B cell (primary cell): ENCODE measurements at places on chromosomes 2 and 18. TPM values are rescaled to one million over a fixed set of nuclear protein-coding genes. Genes with fewer than 3 reads are reported as not detected.

Gene ABHD1
- 0.73 and 1.5 TPM in 2 replicates for total RNA-seq

- DNase-seq, result no peak
These were observed 7.1 kb upstream of the CERS6 start for GRCh38 chr2:168448980-168449379.

Gene ANXA4
- 28.1 and 28.4 TPM in 2 replicates for total RNA-seq

Gene OST4
- total RNA-seq, result 195 and 199 TPM in 2 replicates

Gene BZW1
- total RNA-seq, result 109 and 120 TPM in 2 replicates

- no peak for DNase-seq
These were observed 339.9 kb upstream of the NCKAP5 start for GRCh38 chr2:133908171-133908570.

- DNase-seq, result no peak
These were observed 392.3 kb upstream of the ZEB2 start for GRCh38 chr2:144912206-144912605.

- no peak for DNase-seq
These were observed 1226.1 kb upstream of the NRXN1 start for GRCh38 chr2:52258038-52258437.
